ENCODE measurements at places on chromosomes 5 and 9.

DNA sequence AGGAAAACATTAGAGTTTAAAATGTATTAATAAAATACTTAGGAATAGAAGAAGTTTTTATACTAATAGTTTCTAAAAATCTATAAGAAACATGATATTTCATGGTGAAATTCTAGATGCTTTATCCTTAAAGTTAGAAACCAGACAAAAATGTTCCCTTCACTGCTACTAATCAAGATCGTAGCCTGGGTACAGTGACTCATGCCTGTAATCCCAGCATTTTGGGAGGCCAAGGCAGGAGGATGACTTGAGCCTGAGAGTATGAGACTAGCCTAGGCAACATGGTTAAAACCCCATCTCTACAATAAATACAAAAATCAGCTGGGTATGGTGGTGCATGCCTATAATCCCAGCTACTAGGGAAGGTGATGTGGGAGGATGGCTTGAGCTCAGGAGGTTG lies 30.4 kb upstream of the KLF9 start:
- DNase-seq: no peak

- DNase-seq: no peak
Measured at GRCh38 chr5:77452351-77452750, 39.8 kb downstream of the WDR41 start.

DNA sequence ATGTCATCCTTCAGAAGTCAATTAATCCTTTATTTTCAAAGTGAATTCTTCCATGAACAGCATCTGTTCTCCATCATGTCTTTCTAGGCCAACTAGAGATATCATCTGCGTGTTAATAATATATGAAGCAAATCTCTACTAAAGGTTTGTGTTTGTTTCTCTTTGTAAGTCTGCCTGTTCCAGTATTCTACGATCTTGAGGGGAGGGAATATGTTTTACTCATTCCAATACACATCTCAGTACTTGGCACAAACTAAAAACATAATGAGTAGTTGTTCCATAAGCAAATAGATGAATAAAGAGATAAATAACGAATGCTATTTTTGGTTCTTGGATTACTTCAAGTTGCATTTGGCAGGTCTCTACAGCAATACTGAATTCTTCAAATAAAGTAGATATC lies 470.7 kb upstream of the GRIN3A start:
- DNase-seq: no peak

DNA sequence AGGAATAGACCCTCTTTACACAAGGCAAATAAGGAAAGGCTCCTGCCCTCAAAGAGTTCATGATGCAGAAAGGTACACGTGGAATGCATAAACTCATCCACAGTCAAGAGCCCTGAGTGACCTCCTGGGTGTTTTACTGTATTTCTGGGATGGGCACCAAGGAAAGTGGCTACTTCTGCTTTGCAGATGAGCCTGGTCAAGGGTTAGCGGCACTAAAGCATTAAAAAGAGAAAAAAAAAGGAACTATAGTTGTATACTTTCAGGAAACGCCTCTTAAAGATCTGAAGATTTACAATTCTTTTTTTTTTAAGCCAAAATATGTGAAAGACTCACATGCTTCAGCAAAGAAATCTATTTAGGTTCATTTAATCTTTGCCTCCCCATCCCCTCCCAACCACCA lies 366.2 kb upstream of the PDE4D start:
- DNase-seq: no peak

DNA sequence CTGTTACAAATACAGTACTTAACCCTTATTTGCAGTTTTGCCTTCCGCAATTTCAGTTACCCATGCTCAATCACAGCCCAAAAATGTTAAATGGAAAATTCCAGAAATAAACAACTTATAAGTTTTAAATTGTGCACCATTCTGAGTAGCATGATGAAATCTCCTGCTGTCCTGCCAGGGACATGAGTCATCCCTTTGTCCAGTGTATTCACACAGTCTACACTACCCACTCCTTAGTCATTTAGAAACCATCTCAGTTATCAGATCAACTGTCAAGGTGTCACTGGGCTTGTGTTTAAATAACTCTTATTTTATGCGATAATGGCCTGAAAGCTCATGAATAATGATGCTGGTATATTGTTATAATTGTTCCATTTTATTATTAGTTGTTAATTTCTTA lies 95.8 kb downstream of the PLCXD3 start:
- DNase-seq: peak; percentile 54

DNA sequence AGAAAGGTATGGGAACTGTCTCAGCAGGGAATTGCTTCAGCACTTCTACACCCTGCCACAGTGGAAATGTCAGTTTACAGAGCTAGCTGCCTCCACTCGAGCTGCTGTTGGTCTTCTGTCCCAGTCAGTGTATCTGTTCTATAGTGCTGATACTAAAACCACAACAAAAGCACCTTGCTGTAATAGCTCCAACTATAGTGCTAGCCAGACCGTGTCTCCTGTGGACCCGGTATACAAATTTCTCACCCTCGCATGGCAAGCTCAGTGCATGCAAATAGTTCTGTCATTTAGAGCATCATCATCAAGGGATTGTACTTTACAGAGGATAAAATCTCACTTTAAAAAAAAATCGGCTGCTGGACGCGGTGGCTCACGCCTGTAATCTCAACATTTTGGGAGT lies 51.5 kb upstream of the IQGAP2 start:
- DNase-seq: no peak

GRCh38 chr5:40660751-40661150 lies 19.0 kb upstream of the PTGER4 start:
- no peak for DNase-seq

DNA sequence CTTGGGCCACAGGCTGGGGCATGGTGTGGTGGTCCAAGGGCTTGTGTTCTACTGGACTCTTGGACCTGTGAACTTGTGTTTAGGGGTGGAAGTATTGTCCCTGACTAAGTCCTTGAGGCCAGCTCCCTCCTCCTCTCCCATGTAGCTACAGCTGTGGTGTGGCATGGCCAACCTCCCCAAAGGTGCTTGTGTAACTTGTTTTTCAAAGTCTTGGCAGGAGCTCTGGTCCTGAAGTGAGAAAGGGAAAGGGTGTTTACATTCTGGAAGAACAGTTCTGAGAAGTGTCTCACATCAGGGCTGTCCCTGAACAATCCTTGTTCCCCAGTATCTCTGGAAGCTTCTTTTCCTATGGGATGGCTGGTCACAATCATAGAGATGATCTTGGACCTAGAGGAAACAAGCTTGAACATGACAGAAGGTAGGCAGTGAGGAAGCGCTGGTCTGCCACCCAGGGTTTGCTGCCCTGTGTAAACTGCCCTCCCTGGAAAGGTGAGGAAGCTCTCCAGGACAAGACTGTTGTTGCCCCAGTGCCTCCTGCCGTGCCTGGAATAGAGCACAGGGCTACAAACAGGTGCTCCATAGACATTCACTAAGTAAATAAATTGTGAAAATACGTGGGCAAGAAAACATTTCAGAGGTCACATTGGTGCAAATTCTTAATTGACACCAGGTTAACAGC lies 64.6 kb upstream of the KLF9 start:
- DNase-seq: no peak

GRCh38 chr9:77595426-77596095 lies 52.6 kb downstream of the GNA14 start:
- DNase-seq: no peak

Measured in fibroblast of skin of left biceps (primary cell).